Lung microvascular endothelial cell (primary cell): ENCODE measurements at places on chromosomes 11 and 22. TPM values are rescaled to one million over a fixed set of nuclear protein-coding genes. Genes with fewer than 3 reads are reported as not detected.

MED17 gene
- 14.8 and 22.4 TPM in 2 replicates for total RNA-seq

MUC5B gene
- total RNA-seq: not detected in 2 replicates

CCDC81 gene
- total RNA-seq: under 0.01 and 0.40 TPM in 2 replicates

CSF2RB gene
- 1.4 and 2.0 TPM in 2 replicates for total RNA-seq

OR8D4 gene
- not detected in 2 replicates for total RNA-seq

PRG2 gene
- total RNA-seq: not detected in 2 replicates

FRMD8 gene
- 63.4 and 82.9 TPM in 2 replicates for total RNA-seq

TXNRD2 gene
- 55.6 and 63.5 TPM in 2 replicates for total RNA-seq

CABP4 gene
- total RNA-seq: 0.60 and 1.3 TPM in 2 replicates

IFITM10 gene
- 0.44 and 1.2 TPM in 2 replicates for total RNA-seq

OR52N4 gene
- not detected in 2 replicates for total RNA-seq

FREY1 gene
- total RNA-seq: 0.44 and 0.99 TPM in 2 replicates

LRRC74B gene
- not detected in 2 replicates for total RNA-seq

TRIM22 gene
- total RNA-seq: 47.0 and 66.9 TPM in 2 replicates

RFPL3 gene
- total RNA-seq: not detected in 2 replicates

SCUBE2 gene
- 0.87 and 0.99 TPM in 2 replicates for total RNA-seq

TMEM45B gene
- total RNA-seq: 0.99 and 1.3 TPM in 2 replicates

GLYATL2 gene
- total RNA-seq: not detected in 2 replicates

BTG4 gene
- not detected in 2 replicates for total RNA-seq

OR4D5 gene
- total RNA-seq: not detected in 2 replicates

MMP8 gene
- total RNA-seq: not detected in 2 replicates

SMTN gene
- 93.1 and 180 TPM in 2 replicates for total RNA-seq

APLNR gene
- total RNA-seq: under 0.01 TPM in 2 replicates

DDIAS gene
- total RNA-seq: 1.8 and 3.5 TPM in 2 replicates

TSGA10IP gene
- total RNA-seq: not detected in 2 replicates

POTEH gene
- total RNA-seq: under 0.01 and 0.20 TPM in 2 replicates

VPREB3 gene
- total RNA-seq: not detected in 2 replicates

DNAJB7 gene
- total RNA-seq: not detected in 2 replicates

RRP7A gene
- total RNA-seq: 24.4 and 27.2 TPM in 2 replicates

CD248 gene
- under 0.01 TPM in 2 replicates for total RNA-seq

TMPRSS4 gene
- total RNA-seq: not detected in 2 replicates

LDLRAD3 gene
- total RNA-seq: 3.9 and 17.3 TPM in 2 replicates

CDC42EP2 gene
- 5.4 and 10.1 TPM in 2 replicates for total RNA-seq

CD3D gene
- not detected in 2 replicates for total RNA-seq

TMEM151A gene
- total RNA-seq: under 0.01 TPM in 1 of 2 replicates, not detected in the other

C11orf87 gene
- total RNA-seq: not detected in 2 replicates

KRTAP5-8 gene
- not detected in 2 replicates for total RNA-seq

MAML2 gene
- total RNA-seq: 4.6 and 5.2 TPM in 2 replicates

P2RY6 gene
- total RNA-seq: 0.20 and 0.22 TPM in 2 replicates

OR51B5 gene
- not detected in 2 replicates for total RNA-seq

NLRP6 gene
- not detected in 2 replicates for total RNA-seq

ALDH3B2 gene
- total RNA-seq: not detected in 2 replicates

BEST1 gene
- total RNA-seq: under 0.01 TPM in 1 of 2 replicates, not detected in the other

SHANK2 gene
- total RNA-seq: under 0.01 and 0.20 TPM in 2 replicates

SMIM35 gene
- total RNA-seq: not detected in 2 replicates

RAPSN gene
- 0.20 TPM in 1 of 2 replicates, not detected in the other for total RNA-seq

TTLL1 gene
- 6.5 and 9.9 TPM in 2 replicates for total RNA-seq

CRYBA4 gene
- total RNA-seq: not detected in 2 replicates

GLB1L3 gene
- total RNA-seq: not detected in 2 replicates

PATE2 gene
- under 0.01 TPM in 1 of 2 replicates, not detected in the other for total RNA-seq

OR5AK2 gene
- not detected in 2 replicates for total RNA-seq

C11orf86 gene
- total RNA-seq: not detected in 2 replicates

MYBPC3 gene
- total RNA-seq: not detected in 2 replicates

ABCC8 gene
- not detected in 2 replicates for total RNA-seq

CALCA gene
- total RNA-seq: not detected in 2 replicates

APOBEC3G gene
- 2.0 and 4.0 TPM in 2 replicates for total RNA-seq

HOATZ gene
- not detected in 2 replicates for total RNA-seq

ZDHHC5 gene
- 25.1 and 35.7 TPM in 2 replicates for total RNA-seq
